ENCODE measurements at places on chromosomes 2 and 18. TPM values are rescaled to one million over a fixed set of nuclear protein-coding genes. Genes with fewer than 3 reads are reported as not detected.

Gene CD226
- 45.5 TPM for total RNA-seq

Gene C2orf72
- total RNA-seq: 2.0 TPM

Gene GDF7
- total RNA-seq: under 0.01 TPM

Gene MAIP1
- total RNA-seq: 43.1 TPM

Gene HOXD13
- total RNA-seq: 5.2 TPM

GRCh38 chr2:239094867-239095266 lies 247.0 kb downstream of the TWIST2 start:
- DNase-seq: no peak

Gene SCTR
- total RNA-seq: not detected
